ENCODE measurements at places on chromosomes 3 and 15.

DNA sequence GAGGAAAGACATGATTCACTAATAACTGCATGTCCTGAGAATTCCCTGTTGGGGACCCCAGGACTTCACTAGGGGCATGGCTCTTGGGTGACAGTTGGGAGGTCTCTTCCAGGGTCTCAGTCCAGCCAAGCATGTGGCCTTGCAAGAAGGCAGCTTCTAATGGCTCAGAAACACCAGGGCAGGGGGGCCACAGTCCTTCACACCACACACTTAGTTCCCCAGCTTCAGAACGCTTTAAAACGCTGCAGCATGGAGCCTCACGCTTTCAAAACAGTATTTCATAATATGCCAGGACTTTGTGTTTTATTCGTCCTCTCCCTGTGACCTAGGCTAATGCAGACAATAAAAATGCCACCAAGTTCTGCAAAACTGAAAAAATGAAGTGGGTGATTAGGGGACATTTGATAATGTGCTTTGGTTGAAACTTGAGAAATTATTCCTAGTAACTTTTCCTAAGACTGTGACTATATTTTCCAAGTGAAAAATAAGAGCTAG lies 48.4 kb upstream of the LIMD1 start:
- no peak for DNase-seq

DNA sequence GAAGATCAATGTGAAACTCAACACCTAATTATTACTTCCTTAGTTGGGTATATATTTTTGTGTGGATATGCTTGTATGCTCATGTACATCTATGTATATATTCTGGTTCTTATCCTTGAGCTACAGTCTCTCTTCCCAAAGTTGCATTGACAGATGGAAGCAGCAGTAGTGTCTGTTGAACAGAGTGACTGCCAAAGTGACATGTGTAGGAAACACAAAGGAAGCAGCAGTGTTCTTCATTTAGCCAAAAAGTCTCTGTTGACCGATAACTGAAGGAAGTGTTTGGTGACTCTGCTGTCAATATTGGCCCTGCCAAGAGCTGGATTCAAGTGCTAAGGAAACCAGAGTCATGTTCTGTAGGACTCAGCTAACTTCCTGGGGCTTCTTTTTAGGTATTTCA lies 123.8 kb downstream of the C3orf70 start:
- DNase-seq, result no peak

DNA sequence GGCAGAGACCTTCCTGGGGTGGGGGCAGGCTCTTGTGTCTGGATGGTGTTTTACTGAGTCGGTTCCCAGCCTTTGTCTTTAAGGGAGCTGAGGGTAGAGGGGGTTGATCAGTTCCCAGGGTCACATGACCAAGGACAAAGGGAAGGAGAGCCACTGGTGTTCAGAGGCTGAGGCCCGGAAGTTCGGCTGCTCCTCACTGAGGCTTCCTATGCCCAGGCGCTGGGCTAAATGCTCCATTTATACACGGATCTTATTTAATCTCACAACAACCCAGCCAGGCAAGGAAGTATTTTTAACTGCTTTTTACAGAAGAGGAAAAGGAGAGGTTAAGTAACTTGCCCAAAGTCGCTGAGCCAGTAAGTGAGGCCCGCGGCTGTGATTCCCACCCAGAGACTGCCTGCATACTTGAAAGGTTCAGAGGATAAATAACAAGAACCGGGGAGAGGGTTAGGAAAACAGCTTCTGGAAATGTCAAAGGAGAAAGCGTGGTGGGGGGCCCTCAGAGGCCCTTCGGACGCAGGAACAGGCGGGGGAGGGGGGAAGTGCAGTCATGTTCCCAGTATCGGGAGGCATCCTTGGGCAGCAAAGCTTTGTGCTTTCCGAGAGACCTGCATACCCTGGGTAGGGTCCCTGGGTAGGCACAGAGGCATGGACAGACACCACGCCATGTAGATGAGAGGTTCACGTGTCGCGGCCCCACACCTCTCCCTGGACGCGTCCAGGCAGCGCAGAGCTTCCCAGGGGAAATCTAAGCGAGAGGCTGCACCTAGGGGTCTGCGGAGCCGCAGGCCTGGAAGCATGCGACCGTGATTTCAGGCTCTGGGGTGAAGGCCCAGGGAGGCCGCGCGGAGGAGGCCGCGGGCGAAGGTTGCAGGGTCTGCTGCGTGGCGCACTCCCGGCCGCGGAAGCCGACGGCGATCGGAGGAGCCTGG lies 21.3 kb downstream of the EPHB3 start:
- no peak for DNase-seq

GRCh38 chr3:105826778-105827634 lies 41.8 kb downstream of the CBLB start:
- no peak for DNase-seq

GRCh38 chr15:81923561-81924350 lies 122.1 kb downstream of the MEX3B start:
- no peak for DNase-seq

DNA sequence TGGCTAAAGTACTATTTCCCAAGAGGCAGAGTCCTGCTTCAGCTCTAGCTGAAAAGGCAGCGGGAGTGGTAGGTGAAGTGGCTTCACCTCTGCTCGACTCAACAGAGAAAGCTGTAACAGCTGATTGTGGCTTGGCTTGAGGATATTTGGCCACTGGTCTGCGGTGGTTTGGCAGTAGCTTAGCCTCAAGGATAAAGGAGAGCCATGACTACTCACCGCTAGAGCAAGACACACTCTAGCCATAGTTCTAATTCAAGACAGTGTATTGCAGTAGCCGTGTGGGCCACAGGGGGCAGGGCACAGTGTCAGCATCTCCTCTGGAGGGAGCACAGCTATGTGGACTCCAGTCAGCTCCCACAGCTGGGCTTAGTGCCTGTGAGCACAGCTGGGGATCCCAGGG lies 23.5 kb downstream of the TPRG1 start:
- no peak for DNase-seq

All from SW480 (cell line).